CD4-positive, alpha-beta T cell treated with Interleukin-15 for 4 hours (primary cell): ENCODE measurements at places on chromosomes 3 and 15.

DNA sequence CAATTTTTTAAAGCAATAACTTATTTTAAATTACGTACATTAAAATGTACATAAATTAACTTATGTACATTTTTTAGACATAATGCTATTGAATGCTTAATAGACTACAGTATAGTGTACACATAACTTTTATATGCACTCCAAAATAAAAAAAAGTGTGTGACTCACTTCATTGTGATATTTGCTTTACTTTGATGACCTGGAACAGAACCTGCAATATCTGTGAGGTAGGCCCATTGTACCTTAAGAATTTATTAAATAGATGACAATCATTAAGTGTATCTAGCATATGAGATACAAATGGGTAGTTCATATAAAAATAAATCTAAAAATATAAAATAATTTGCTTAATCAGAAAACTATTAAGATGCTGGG is 276.7 kb downstream of the NFKBIZ start:
- DNase-seq = no peak

GRCh38 chr15:35289024-35289617 is 204.0 kb upstream of the NANOGP8 start:
- DNase-seq = no peak

DNA sequence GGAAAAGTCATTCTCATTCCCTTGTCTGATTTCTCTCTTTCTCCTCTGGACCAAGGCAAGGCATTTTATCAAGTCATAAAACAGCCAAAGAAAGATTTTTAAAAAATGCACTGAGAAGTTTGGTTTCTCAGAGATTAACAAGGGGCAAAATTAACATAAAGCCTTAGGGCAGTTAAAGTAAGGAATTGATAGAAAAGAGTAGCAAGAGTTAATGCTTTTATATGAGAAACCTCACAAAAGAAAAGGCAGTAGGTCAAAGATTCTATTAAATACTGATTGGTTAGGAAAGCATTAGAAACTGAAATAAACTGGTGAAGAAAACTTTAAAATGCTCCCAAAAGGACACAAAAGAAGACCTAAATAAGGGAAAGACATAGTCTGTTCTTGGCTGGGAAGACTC is 121.0 kb upstream of the PRTG start:
- no peak for DNase-seq

DNA sequence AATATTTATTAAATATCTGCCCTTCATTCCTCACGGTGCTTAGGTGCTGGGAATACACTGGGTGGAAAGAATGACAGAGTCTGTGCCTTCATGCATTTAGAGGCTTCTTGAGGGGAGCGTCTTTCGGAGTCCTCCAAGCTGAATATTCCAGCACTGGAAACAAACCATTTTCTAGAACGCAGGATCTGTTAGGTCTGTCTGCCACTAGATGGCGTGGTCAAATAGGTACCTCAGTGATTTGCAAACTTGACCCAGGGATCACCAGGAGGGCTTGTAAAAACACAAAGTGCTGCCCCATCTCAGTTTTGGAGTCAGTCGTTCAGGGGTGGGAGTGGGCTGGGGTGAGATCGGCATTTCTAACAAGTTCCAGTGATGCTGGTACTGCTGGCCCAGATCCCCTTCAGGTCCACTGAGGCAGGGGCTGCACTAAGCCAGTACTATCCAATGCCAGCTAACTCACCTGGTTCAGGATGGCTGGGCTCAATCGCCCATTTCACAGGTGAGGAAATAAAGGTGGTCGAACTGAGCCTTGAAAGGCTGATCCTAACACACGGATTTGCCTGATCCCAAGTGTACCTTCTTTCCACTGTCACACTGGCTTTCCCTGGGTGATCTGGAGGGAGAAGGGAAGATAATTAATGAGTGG is 14.8 kb downstream of the ARNT2 start:
- no peak for DNase-seq

GRCh38 chr15:38944536-38944935 is 379.9 kb upstream of the RASGRP1 start:
- no peak for DNase-seq

DNA sequence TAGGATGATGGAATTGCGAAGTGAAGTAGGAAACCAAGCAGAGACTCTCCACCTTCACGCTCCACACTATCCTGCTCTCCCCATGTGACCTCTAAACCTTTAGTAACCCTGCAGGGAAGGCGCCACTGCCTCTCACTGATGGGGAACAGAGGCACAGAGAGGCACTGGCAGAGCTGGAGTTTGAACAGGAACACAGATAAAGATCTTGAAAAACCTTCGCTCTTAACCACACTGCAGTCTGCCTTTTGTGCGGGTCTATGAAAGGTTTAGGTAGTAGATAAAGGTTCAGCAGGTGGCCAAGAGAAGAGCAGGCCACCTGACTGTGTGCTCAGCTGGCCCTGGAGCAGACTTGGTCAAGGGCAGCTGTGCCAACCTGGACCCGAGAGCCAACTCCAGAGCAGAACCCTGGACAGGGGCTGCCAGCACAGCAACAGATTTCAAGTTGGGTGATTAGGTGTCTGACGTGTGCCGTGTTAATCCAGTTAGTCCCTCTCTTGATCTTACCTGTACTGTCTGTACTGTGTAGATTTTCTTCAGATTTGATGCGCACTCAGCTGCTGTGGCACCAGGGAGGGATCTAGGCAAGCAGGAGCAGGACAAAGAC is 15.2 kb downstream of the EIF4E3 start:
- DNase-seq = no peak

DNA sequence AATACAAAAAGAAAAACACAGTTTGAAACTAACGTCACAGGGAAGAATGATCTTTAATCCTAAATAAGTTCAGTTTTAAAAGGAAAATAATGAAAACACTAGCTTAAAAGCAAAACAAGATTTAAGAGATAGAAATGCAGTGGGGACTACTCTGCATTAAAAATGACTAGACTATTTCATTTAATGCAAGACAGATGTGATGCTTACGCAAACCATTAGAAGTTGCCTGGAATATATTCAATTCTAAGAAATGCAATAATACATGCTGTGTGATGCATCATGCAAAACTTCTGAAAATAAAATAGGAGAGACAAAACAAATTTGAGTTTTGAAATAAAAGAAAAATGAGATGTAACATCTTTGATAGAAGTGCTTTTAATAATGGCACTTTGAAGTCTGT is 97.6 kb upstream of the STRIT1 start:
- no peak for DNase-seq

DNA sequence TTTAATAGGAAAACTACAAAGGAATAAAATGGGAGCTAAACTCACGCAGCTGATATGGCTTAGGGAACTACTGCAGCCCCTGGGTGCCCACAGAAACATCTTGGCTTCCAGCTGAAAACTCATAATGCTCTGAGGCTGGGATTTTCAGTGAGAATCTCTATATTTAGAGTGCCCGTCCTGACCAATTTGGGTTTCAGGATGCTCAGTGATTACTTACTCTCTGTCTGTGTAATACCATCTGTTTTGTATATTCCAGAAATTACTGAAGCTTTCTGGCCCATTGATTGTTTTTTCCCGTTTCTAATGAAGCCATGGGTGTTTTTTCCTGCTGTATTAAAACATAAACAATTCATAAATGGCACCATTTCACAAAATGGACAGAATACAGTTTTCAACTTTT is 50.6 kb upstream of the ZNF385D start:
- no peak for DNase-seq

- DNase-seq = no peak
Measured at GRCh38 chr3:192907784-192908183, 9.9 kb downstream of the MB21D2 start.

DNA sequence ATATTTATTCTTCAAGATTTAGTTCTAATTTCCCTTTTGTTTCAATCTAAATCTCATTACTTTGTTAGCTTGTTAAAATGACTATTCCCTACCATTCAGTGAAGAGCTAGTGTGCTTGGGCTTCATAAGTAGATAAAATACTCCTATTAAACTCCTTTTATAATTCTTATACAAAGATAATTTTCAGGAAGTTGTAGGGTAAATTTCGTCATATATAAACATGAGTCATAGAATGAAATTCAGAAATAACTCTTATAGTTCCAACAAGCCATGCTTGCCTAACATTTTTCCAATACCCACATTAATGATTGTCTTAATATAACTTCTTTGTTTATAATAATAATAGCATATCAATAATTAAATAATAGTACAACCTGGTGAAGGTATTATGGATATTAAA is 407.3 kb downstream of the NAALADL2 start:
- no peak for DNase-seq

DNA sequence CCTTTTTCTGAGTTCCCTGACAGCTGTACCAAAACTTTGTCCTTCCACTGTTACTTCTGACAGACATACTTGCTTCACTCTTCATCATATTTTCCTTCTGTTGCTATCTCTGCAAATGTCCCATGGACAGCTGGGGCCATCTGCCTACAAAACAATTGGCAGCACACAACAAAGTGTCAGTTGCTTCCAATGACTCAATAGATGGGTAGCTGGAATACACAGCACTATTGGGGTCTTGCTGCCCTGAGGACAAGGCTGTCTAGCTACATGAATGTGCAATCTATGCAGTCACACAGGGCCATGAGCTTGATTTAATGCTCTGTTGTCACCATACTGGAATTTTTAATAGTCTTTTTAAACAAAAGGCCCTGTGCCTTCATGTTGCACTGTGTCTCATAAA is 192.8 kb downstream of the DTWD1 start:
- DNase-seq = no peak

- no peak for DNase-seq
Measured at GRCh38 chr15:25248583-25249235, 190.1 kb downstream of the UBE3A start.

DNA sequence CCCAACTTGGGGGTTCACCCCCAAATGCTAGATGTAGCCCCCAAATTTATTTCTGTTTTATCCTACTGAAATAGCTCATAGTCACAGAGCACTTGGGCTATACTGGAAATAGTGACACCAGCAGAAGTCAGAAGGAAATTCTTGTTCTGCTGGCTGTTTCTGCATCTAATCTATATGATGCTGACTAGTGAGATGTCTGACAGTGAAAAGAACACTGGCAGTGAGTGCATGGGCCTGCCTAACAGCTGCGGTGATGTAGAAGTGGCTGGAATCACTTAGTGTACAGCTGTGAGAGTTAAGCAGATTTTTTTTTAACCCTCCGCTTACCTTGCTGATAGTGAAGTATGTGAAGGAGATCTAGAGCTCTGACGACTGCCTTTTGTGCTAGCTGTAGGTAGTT is 14.0 kb downstream of the TTC14 start:
- DNase-seq = no peak
